ENCODE measurements at places on chromosomes 7 and 10. TPM values are rescaled to one million over a fixed set of nuclear protein-coding genes. Genes with fewer than 3 reads are reported as not detected.

- peak; percentile 10 for DNase-seq
Measured at GRCh38 chr10:117005527-117006055, 604 bp upstream of the SHTN1 start.

DNA sequence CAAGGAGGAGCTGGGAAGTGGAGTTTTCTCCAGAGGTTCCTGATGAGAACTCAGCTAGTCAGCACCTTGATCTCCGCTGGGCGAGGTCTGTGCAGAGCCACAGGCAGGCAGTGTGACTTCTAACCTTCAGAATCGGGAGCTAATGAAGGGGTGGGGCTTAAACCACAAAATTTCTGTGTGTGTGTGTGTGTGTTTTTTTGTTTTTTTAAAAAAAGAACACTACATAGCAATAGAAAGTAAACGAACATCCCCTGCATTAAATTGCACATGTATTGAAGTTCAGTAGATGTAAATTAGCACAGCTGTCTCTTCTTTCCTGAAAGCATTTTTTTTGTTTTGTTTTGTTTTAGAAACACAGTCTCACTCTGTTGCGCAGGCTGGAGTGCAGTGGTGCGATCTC, 46.2 kb downstream of the RBM17 start:
- no peak for DNase-seq

DNA sequence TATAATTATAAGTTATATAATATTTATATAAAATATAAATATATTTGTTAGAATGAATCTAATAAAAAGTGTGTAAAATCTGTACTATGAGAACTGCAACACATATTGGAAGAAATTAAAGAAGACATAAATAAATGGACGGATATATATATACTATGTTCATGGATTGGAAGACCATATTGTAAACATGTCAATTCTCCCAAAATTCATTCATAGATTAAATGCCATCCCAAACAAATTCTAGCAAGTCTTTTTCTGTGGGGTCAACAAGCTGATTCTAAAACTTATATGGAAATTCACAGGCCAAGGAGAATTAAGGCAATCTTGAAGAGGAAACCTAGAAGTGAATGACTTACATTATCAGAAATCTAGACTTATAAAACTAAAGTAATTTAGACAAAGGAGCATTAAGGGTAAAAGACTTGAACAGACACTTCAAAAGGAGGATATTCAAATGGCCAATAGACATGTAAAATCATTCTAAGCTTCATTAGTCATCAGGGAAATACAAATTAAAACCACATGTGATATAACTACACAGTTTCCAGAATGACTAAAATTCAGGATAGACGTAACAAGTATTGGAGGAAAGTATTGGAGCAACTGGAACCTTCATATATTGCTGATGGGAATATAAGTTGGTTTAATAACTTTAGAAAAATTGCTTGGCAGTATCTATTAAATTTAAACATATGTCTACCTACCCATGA, 225.9 kb downstream of the EMX2 start:
- no peak for DNase-seq

Gene LIPK
- total RNA-seq: not detected

- no peak for DNase-seq
Measured at GRCh38 chr10:130787243-130787642, 524.3 kb downstream of the TCERG1L start.

GRCh38 chr10:113891476-113891875, 37.0 kb downstream of the NHLRC2 start:
- DNase-seq: no peak

Gene HTR5A
- not detected for total RNA-seq

Gene MYL10
- not detected for total RNA-seq

DNA sequence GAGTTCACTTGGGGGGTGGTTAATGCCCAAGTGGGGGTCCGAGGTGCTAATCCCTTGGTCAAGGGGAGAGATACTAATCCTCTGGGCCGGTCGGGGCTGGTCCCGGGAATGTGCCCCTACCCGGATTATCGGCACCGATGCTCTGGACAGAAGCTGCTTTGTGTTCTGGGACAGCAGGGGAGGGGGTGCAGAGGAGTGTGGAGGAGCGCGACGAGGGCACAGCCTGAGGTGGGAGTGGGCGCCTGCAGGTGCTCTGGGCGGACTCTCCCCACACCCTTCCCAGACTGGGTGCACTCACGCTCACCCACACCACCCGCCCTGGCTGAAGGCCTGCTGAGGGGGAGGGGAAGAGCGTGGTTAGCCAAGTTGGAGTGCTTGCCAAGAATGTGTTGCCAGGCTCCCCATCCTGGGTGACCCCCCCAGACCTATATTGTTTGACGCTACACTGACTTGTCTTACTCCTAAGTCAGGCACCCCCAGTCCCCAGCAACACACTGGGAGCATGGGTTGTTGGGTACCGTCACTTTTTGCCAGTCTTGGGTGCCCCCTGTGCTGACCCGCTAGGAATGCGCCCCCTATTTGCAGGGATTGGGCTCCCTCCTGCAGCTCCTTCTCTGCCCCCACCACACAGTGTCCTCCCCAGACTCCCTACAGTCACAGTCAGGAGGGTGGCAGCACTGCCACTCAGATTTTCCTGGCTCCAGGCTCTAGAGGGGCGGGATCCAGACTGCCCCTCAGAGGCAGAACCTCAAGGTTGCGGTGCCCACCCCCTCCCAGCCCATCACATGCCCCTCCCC, 1.2 kb downstream of the SLC4A2 start:
- DNase-seq: peak; percentile 33

Gene CALHM3
- under 0.01 TPM for total RNA-seq

Gene PLXNA4
- under 0.01 TPM for total RNA-seq

DNA sequence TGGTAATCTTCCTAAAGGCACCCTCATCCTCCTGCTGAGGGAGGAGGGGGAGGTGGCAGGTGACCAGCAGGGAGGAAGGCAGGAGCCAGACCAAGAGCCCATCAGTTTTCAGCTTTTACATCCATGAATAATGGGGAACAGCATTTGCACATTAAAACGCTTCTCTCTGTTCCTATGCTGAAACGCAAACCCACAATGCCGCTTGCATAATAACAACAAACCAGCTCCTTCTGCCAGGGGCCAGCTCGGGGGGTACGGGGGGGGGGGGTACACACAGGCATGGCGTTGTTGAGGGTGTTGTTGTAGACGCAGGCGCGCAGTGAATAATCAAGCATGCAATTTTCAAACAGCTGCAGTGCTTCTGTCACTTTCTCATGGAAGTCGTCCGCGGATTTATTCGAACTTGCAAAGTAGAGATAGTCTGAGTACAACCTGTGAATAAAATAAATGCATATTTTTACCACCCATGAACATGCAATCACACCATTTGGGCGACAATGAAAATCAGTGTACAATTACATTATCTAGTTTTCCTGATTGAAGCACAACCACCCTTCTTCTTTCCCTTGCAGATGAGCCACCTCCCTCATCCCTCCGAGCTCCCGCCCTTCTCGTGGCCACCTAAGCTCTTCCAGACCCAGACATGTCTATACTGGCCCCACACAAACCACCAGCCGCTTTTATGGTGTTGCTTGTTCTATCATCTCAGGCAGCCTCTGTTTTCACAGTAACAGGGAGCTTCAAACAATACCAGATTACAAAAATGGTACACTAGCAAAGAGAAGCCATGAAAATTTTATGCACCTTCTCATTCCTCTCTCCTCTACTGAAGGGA, 72.2 kb downstream of the CHST15 start:
- no peak for DNase-seq

DNA sequence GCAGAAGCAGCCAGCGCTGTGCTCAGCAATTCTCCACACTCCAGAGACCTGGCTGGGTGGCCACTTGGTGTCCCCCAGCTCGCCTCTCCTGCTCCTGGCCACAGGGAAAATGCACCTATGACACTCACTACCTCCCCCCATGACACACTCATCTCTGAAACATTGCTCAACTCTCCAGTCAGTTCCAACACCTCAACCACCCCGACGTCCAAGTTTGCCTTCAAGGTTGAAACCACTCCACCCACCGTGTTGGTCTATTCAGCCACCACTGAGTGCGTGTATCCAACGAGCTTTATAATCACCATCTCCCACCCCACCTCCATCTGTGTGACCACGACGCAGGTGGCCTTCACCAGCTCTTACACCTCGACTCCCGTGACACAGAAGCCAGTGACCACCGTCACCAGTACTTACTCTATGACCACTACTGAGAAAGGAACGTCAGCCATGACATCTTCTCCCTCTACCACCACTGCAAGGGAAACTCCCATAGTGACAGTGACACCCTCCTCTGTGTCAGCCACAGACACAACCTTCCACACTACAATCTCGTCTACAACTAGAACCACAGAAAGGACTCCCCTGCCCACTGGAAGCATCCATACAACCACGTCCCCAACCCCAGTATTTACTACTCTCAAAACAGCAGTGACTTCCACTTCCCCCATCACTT, 2.7 kb downstream of the MUC3A start:
- DNase-seq: no peak

- DNase-seq: no peak
Measured at GRCh38 chr7:43570688-43571365, 12.1 kb upstream of the STK17A start.

Gene SMO
- 2.3 TPM for total RNA-seq

Gene BTBD16
- not detected for total RNA-seq

Gene C7orf57
- total RNA-seq: under 0.01 TPM

Gene PDZD7
- 1.9 TPM for total RNA-seq

DNA sequence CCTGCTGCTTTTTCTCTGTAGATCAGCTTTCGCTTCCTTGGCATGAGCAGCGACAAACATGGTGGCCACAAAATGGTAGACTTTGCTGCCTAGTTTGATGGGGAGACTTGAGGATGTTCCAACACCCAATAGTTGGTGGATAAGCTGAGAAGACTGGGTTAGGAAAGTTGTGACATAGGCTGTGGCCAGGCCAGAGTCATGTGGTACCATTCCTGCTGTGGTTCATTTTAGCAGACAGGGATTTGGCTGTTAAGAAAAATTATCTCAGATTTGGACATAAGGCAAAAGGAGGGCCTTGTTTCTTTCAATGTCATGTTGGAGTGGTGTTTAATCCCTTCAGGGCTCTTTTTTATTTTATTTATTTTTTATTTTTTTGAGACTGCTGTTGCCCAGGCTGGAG, 26.6 kb upstream of the FAM180A start:
- peak; percentile 60 for DNase-seq

DNA sequence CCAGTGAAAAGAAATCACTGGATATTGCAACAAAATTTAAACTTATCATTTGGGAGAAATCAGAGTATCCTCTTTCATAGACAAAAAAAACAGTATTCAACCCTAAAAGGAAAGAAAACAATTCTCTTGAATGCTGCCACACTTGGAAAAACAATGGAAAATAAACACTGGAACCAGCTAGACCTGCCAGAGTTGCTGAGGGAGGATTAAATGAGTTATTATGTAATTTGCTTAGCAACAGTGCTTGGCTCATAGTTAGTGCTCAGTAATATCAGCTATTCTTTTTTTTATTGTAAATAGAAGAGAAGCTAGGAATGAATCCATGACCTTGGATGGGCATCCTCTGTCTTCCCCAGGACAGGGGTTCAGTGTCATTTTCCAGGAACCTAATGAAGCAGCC, 11.0 kb upstream of the ZNF273 start:
- DNase-seq: no peak

Gene CALY
- total RNA-seq: not detected

DNA sequence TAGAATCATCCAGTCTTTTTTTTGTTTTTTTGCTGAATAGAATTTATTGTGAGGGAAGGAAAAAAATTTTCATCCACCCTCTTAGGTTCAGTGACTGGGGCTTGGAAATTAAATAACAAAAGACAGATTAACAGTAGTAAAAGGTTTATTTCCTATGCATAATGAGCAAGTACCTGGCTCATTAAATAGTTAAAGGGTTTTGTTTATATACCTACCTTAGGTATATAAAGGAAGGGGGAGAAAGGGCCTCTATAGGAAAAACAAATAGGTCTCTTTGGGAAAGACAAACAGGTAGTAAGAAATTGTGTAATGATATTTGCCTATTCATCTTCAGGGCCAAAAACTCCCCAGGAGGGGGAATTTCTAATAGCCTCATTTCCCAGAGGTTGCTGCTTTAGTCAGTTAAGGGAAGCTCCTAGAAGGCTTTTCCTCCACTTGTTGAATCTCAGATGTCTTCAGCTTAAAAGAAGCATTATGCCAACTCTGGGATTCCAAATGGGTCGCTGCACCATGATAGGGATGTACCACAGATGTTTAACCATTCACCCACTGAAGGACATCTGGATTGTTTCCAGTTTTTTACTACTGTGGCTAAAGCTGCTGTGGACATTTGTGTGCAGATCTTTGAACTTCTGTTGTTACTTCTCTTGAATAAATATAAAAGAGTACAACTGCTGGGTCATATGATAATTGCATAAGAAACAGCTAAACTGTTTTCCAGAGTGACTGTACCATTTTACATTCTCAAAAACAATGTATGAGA, 11.3 kb downstream of the ACADSB start:
- no peak for DNase-seq

GRCh38 chr10:11242443-11243387, 225.0 kb downstream of the CELF2 start:
- peak; percentile 4 for DNase-seq

Gene CPN1
- not detected for total RNA-seq

DNA sequence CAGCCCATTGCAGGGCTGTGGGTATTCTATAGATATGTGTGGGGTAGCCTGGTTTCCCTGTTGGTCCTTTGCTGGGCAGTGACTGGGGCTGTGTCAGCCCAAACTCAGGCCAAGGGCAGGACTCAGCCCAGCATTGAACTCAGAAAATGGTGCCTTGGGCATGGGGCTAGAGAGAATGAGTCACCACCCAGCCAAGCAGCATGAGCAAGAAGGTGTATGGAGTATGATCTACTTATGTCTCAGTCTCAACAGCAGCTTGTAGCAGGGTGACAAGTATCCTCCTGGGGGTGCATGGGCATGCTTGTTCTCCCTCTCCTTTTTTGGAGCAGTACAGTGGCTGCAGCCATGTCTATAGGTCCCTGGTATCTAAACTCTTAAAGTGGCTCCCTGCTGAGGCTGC, 32.0 kb downstream of the STK31 start:
- no peak for DNase-seq

GRCh38 chr7:39238234-39238869, 260.6 kb downstream of the POU6F2 start:
- no peak for DNase-seq

DNA sequence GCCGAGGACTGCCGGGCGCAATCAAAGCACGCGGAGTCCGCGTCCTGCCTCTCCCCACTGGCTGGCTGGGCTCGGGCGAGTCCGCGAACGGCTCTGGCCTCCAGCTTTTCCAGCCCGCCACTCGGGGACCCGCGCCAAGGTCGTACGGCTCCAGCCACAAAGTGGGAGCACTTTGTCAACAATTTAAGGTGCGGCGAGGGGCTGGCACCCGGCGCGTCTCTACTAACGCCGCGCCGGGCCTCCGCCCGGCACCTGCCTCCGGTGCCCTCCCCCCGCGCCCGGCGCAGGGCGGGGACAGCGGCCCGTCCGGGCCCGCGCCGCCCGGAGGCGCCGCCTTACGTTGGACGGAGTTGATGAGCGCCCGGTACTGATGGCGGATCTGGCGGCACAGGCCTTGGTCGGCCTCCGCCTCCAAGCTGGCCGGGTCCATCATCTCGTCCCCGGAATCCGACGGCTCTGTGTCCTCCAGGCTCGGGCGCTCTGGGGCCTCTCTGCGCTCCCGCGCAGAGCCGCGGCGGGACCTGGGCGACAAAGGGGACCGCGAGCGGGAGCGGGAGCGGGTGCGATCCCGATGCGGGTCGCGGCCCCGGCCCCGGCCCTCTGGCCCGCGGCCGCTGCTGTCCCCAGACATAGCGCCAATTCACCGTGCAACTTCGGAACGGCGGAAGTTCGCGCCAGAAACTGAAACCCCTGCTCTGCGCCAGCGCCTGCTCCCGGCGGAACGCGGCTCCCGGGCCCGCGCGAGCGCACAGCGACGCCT, at the start of gene NSMCE4A:
TSS of gene NSMCE4A (minus strand) at position 683 of the 760 bp plus-strand sequence. CDS start at position 631, 52 bp downstream.
- DNase-seq: peak; percentile 76
